ENCODE measurements at places on chromosomes 4 and X.

GRCh38 chr4:144565527-144566195, 80.3 kb upstream of the HHIP start:
- DNase-seq: no peak

DNA sequence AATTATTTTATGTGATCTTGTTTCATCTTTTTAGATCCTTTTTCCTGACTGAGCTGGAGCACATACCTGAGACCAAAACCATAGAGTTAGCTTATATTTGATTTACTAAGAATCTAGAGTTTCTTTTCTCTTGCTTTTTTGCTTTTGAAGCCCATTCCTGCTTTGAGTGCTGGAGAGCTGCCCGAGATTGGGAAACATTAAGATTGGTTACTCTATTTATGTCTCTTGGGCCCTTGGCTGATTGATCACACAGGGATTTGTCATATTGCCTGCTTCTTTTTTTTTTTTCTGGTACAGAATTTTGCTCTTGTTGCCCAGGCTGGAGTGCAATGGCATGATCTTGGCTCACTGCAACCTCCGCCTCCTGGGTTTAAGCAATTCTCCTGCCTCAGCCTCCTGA, 73.9 kb downstream of the REPS2 start:
- no peak for DNase-seq

GRCh38 chr4:45663003-45663402, 460.9 kb downstream of the GABRG1 start:
- DNase-seq: no peak

DNA sequence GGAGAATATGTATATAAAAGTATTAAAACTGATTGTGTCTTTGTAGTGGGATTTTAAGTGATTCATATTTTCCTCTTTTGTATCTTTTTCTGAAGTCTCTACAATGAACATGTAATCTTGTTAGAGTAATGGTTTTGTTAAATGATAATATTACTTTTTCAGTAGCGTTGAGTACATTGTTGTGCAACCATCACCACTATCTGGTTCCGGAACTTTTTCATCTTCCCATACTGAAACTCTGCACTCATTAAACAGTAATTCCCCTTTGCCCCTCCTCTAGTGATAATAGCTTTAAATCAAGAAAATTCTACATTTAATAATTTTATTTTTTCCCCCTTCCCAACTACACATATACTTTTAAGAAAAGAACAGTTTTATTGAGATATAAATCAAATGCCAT, 23.3 kb downstream of the SHROOM3 start:
- no peak for DNase-seq

DNA sequence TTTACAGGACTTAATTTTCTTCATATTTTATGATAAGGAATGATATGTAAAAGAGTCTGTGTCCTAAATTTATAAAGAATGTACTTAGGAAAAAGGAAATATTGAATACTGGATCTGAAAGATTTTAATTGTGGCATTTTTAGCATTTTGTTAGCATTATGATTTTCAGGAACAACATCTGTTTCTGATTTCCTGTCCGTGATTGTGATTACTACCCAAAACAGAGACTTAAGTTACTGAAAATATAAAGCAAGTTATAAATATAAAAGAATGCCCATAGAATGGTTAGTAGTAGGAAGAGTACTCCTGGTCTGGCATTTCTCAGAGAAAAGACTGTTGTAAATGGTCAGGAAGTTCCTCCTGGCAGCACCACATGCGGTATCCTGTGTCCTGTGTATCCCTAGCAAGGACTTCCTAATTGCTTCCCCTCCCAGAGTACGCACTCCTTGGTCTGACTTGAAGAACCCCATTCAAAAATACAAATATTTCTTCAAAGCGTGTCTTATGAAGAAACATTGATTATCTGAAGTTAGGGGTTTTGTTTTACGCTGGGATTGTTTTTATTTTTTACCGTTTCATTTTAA, 88.9 kb downstream of the RS1 start:
- DNase-seq: no peak

DNA sequence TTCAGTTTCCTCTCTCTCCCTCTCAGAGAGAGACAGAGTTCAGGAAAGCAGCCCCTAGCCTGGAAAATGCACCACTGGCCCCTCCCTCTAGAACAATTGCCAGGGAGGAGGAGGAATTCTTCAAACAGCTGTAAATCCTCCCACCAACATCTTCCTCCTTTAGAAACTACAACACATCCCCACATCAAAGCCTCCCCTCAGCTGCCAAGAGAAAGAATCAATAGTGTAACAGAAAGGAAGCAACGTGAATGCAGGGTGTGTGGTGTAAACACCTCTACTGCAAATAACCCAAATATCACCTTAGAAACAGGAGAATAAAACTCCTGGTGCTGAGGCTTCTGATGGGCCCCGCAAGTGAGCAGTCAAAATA, 249.9 kb upstream of the GATB start:
- DNase-seq: peak; percentile 40

DNA sequence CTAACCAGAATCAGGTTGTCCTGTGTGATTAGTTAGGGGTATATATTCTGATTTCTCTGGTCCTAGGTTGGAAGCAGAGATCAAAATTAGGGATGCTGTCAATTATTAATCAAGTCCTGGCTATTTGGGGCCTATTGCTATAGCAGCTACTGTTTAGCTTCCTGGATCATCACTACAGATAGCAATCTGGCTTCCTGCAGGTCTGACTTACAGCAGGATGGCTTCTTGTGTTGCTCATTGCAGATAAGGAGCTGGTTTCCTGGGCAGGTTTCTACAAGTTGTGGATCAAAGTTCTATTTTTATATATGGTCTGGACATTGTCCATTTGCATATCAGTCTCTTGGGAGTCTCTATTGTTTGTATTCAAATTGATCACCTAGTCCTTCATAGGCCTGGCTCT, 57.7 kb upstream of the C4orf54 start:
- DNase-seq: no peak

GRCh38 chr4:82903737-82904136, 3.2 kb downstream of the THAP9 start:
- DNase-seq: no peak

GRCh38 chr4:38111024-38111423, 150.8 kb downstream of the PTTG2 start:
- DNase-seq: no peak

DNA sequence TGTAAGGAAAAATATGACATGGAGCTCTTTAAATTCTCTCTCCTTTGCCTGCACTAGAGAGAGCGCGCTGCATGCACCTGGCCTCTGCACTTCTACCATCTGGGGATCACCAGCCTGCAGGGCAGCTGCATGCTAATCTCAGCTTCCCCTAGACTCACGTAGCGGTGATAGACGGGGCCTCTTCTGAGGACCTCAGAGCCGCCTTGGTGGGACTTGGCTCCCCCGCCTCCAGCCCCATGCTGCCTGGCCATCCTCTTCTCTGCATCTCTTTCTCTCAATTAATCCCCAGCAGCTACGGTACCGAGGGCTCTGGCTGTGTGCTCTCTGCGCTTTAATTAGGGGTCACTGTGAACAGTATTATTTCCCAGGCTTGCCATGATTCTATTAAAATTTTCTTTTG, 52.8 kb upstream of the PSAPL1 start:
- no peak for DNase-seq

GRCh38 chr4:85860066-85860740, 385.3 kb downstream of the ARHGAP24 start:
- DNase-seq: no peak

GRCh38 chr4:48748949-48749596, 31.0 kb downstream of the FRYL start:
- DNase-seq: no peak

Measured in CD4-positive, alpha-beta T cell treated with Interleukin-6 for 4 hours (primary cell).